ENCODE measurements at places on chromosomes 6 and 20.
A peak's percentile ranks its signal among the peaks of the same experiment; 100 is the strongest.

GRCh38 chr6:108697561-108698161, 136.9 kb downstream of the FOXO3 start:
- no peaks in the 10 kb centered on the region for H3K36me3 ChIP-seq
- H3K4me3 ChIP-seq, result no peak overlapping the region
- no peak for DNase-seq

DNA sequence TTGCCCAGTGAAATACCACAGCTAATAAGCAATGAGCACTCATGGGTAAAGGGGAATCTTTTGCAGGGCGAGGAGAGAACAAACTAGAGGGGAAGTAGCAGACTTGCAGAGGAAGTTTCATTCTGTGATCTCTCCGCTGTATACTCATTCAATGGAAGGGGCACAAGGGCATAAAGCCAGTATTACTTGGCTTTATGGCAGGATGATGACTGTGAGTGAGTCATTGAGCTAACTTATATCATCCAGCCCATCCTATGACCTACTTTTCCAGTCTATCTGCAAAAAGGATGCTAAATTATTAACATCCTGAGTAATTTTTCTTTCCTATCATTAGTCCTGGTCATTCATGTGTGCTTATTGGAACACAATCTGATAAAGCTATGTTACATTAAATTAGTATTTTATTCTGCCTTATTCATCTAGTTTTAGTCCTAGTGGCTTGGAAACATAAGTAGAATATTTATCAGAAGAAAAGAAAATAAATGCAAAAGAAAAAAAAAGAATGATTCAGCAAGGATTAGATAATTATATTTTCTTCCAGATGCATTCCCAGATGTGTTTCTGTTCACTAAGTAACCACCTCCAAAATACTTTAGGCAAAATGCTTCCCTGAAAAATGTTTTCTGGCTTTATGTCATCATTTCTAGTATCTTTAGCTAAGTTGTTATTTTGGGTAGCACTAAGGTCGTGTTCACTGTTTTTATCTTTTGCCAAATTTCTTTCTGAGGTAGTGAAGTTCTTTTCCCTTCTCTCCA, 471.7 kb downstream of the CDKAL1 start:
- H3K27ac ChIP-seq, result no peak overlapping the region
- H3K4me3 ChIP-seq, result no peak overlapping the region
- H3K4me1 ChIP-seq, result no peaks in the 10 kb centered on the region
- DNase-seq, result no peak

GRCh38 chr6:53771785-53772624, 22.8 kb upstream of the LRRC1 start:
- no peaks in the 10 kb centered on the region for H3K27me3 ChIP-seq
- no peak overlapping the region for H3K27ac ChIP-seq
- H3K4me3 ChIP-seq, result no peak overlapping the region
- no peak for DNase-seq
- no peaks in the 10 kb centered on the region for H3K36me3 ChIP-seq
- no peaks in the 10 kb centered on the region for H3K4me1 ChIP-seq

GRCh38 chr20:64083378-64083803, 807 bp downstream of the LKAAEAR1 start:
- peaks cover 32% of the 10 kb centered on the region for H3K4me1 ChIP-seq
- DNase-seq, result peak; percentile 76
- no peaks in the 10 kb centered on the region for H3K36me3 ChIP-seq
- no peak overlapping the region for H3K27ac ChIP-seq

GRCh38 chr6:40436685-40437604, 150.2 kb downstream of the LRFN2 start:
- no peak overlapping the region for H3K4me3 ChIP-seq
- H3K27me3 ChIP-seq, result no peaks in the 10 kb centered on the region
- H3K4me1 ChIP-seq, result no peaks in the 10 kb centered on the region
- H3K27ac ChIP-seq, result no peak overlapping the region

GRCh38 chr20:45111799-45112471, 3.0 kb downstream of the WFDC5 start:
- H3K27me3 ChIP-seq, result no peaks in the 10 kb centered on the region
- H3K4me3 ChIP-seq, result no peak overlapping the region
- no peak overlapping the region for H3K27ac ChIP-seq
- H3K36me3 ChIP-seq, result no peaks in the 10 kb centered on the region

DNA sequence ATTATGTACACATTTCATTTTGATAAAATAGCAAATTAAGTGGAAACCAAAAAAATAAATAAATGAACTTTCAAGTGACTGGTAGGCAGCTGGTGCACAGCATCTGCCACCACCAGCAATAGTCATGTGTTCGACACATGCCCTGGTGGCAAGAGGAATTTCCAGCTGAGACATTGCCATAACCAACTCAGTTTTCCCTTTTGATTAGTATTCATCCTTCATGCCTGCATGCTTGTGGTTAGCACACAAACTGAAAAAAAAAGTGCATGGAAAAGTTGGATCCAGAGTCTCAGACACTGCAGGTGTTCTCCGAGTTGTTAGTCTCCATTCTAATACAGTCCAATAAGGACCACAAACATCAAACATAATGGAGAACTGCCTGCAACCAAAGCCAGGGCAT, 156.0 kb upstream of the SOX4 start:
- H3K27ac ChIP-seq, result no peak overlapping the region
- DNase-seq, result no peak
- no peaks in the 10 kb centered on the region for H3K27me3 ChIP-seq
- no peak overlapping the region for H3K4me3 ChIP-seq

- H3K27ac ChIP-seq, result no peak overlapping the region
- no peaks in the 10 kb centered on the region for H3K27me3 ChIP-seq
- H3K4me3 ChIP-seq, result no peak overlapping the region
- DNase-seq, result no peak
These were observed 83.0 kb downstream of the WDR27 start for GRCh38 chr6:169618526-169619490.

DNA sequence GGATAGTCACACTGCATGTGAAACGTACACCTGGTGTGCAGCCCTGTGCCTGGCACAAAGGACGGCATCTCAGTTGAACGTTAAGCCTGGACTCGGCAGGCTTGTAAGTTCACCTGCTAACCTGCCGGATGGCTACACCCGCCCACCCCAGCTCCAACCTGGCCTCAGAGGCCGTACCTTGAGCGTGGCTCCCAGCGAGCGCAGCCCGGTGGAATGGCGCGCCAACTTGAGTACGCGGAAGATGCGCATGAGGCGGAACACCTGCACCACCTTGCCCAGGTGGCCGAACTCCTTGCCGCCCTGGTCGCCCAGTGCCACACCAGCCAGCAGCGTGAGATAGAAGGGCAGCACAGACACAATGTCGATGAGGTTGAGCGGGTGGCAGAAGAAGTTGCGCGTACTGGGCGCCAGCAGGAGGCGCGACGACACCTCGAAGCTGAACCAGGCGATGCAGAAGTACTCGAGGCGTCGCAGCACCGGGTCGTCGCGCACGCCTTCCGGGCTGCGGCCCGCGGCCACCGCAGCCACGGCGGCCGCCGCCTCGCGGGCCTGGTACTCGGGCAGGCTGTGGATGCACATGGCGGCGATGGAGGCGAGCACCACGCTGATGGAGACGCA, 3.3 kb downstream of the KCNS1 start:
- no peak for DNase-seq
- H3K4me1 ChIP-seq, result no peaks in the 10 kb centered on the region
- peaks cover 4% of the 10 kb centered on the region for H3K27me3 ChIP-seq
- no peaks in the 10 kb centered on the region for H3K36me3 ChIP-seq
- no peak overlapping the region for H3K27ac ChIP-seq

GRCh38 chr6:138400326-138400725, 3.7 kb upstream of the HEBP2 start:
- H3K4me3 ChIP-seq, result no peak overlapping the region
- peaks cover 6% of the 10 kb centered on the region for H3K27me3 ChIP-seq
- H3K27ac ChIP-seq, result no peak overlapping the region
- H3K4me1 ChIP-seq, result peaks cover 2% of the 10 kb centered on the region

- peaks cover 2% of the 10 kb centered on the region for H3K36me3 ChIP-seq
- DNase-seq, result no peak
- no peak overlapping the region for H3K4me3 ChIP-seq
- H3K27ac ChIP-seq, result no peak overlapping the region
- H3K27me3 ChIP-seq, result no peaks in the 10 kb centered on the region
These were observed 55.9 kb downstream of the BCAS4 start for GRCh38 chr20:50850721-50851286.

DNA sequence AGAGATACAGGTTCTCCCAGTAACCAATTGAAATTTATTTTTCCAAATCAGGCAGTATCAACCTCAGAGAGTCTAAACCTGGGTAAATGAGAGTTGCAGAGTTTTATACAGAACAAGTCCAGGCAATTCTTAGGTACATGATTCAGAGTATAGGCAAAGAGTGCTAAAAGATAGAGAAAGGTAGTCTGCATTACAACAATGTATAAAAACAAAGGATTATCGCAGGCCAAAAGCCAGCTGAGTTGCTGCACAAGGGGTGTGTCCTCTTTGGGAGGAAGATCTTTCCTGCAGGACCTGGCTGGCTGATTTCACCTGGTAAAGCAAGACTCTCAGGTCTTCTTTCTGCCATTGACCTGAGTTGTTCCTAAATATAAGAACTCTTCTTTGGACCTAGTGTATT, 48.9 kb upstream of the ECHDC1 start:
- no peaks in the 10 kb centered on the region for H3K27me3 ChIP-seq
- no peak overlapping the region for H3K27ac ChIP-seq
- no peaks in the 10 kb centered on the region for H3K4me1 ChIP-seq
- no peak overlapping the region for H3K4me3 ChIP-seq
- no peaks in the 10 kb centered on the region for H3K36me3 ChIP-seq
- no peak for DNase-seq

GRCh38 chr6:132525866-132526265, 12.2 kb upstream of the TAAR9 start:
- peak; percentile 59 for DNase-seq
- H3K4me1 ChIP-seq, result no peaks in the 10 kb centered on the region
- H3K4me3 ChIP-seq, result no peak overlapping the region
- H3K36me3 ChIP-seq, result no peaks in the 10 kb centered on the region
- H3K27me3 ChIP-seq, result no peaks in the 10 kb centered on the region

GRCh38 chr20:20466341-20466879, 98.5 kb downstream of the INSM1 start:
- H3K4me1 ChIP-seq, result peaks cover 51% of the 10 kb centered on the region
- no peak overlapping the region for H3K27ac ChIP-seq
- H3K36me3 ChIP-seq, result peaks cover 1% of the 10 kb centered on the region
- DNase-seq, result no peak
- H3K27me3 ChIP-seq, result no peaks in the 10 kb centered on the region
- H3K4me3 ChIP-seq, result no peak overlapping the region

GRCh38 chr20:54237116-54237943, 29.4 kb downstream of the PFDN4 start:
- no peak for DNase-seq
- H3K4me1 ChIP-seq, result no peaks in the 10 kb centered on the region
- H3K36me3 ChIP-seq, result no peaks in the 10 kb centered on the region
- H3K4me3 ChIP-seq, result no peak overlapping the region
- no peaks in the 10 kb centered on the region for H3K27me3 ChIP-seq
- H3K27ac ChIP-seq, result no peak overlapping the region

DNA sequence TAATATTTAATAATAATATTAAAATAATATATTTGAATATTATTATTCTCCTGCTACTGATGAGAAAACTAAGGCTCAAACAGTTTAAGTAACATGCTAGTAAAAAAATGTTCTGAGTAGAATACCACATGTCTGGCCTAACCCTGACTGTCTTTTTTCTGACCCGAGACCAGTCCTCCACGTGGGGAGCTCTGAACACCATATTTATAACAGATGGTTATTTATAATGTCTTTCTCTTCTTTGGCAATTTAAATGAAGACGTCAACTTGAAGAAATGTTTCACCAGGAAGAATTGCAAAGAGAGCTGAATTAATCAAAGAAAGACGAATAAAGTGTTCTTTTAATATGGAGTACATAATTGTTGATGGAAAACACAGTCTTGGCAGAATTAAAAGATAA, 82.0 kb downstream of the SLC22A3 start:
- H3K4me1 ChIP-seq, result no peaks in the 10 kb centered on the region
- H3K27me3 ChIP-seq, result no peaks in the 10 kb centered on the region
- no peak overlapping the region for H3K27ac ChIP-seq
- H3K4me3 ChIP-seq, result no peak overlapping the region
- no peak for DNase-seq
- H3K36me3 ChIP-seq, result no peaks in the 10 kb centered on the region

DNA sequence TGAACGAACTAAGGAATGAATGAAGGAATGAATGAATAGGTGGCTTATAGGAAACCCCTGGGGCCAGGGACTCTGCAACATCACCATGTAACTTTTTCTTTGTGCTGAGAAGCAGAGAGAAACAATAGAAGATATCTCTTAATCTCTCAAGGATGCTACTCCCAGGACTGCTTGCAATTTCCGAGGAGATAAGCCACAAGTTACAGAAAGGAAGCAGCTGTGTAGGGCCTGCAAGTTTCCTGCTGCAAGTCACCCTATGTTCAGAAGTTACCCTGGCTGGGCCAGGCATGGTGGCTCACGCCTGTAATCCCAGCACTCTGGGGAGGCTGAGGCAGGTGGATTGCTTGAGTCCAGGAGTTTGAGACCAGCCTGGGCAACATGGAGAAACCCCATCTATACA, 7.3 kb upstream of the MAVS start:
- no peaks in the 10 kb centered on the region for H3K4me1 ChIP-seq
- H3K36me3 ChIP-seq, result no peaks in the 10 kb centered on the region
- no peak overlapping the region for H3K4me3 ChIP-seq
- no peak overlapping the region for H3K27ac ChIP-seq
- H3K27me3 ChIP-seq, result no peaks in the 10 kb centered on the region
- no peak for DNase-seq

- H3K27ac ChIP-seq, result no peak overlapping the region
- no peaks in the 10 kb centered on the region for H3K36me3 ChIP-seq
- peaks cover 31% of the 10 kb centered on the region for H3K27me3 ChIP-seq
- H3K4me3 ChIP-seq, result no peak overlapping the region
These were observed 27.0 kb upstream of the MDGA1 start for GRCh38 chr6:37724530-37725220.

GRCh38 chr20:62659488-62660239, 17.4 kb downstream of the SLCO4A1 start:
- peaks cover 8% of the 10 kb centered on the region for H3K4me1 ChIP-seq
- no peak for DNase-seq
- no peaks in the 10 kb centered on the region for H3K27me3 ChIP-seq
- no peak overlapping the region for H3K27ac ChIP-seq

DNA sequence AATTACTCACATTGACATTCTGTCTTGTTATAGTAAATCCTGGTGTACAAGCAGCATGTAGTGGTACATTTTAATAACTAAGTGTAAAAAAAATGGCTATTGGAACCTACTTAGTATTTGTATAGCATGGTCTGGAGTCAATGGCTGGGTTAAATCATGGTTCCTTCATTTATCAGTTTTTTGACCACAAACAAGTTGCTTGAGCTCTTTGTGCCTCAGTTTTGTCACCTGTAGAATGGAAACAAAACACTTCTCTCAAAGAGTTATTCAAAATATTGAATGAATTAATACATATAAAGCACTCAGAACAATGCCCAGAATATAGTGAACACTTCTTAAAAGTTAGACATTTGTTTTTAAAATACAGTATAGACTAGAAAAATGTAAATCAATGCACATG, 93.2 kb upstream of the HS3ST5 start:
- no peaks in the 10 kb centered on the region for H3K4me1 ChIP-seq
- H3K4me3 ChIP-seq, result no peak overlapping the region
- DNase-seq, result no peak
- peaks cover 70% of the 10 kb centered on the region for H3K27me3 ChIP-seq
- no peak overlapping the region for H3K27ac ChIP-seq
- H3K36me3 ChIP-seq, result no peaks in the 10 kb centered on the region

- no peaks in the 10 kb centered on the region for H3K27me3 ChIP-seq
- H3K36me3 ChIP-seq, result no peaks in the 10 kb centered on the region
- no peaks in the 10 kb centered on the region for H3K4me1 ChIP-seq
- DNase-seq, result no peak
- H3K27ac ChIP-seq, result no peak overlapping the region
These were observed 198.3 kb downstream of the PLCB1 start for GRCh38 chr20:8330319-8330784.

- H3K36me3 ChIP-seq, result no peaks in the 10 kb centered on the region
- peak overlapping the region; percentile 94 for H3K27ac ChIP-seq
- H3K4me3 ChIP-seq, result no peak overlapping the region
- no peaks in the 10 kb centered on the region for H3K4me1 ChIP-seq
- no peaks in the 10 kb centered on the region for H3K27me3 ChIP-seq
These were observed 129.7 kb upstream of the UFL1 start for GRCh38 chr6:96391776-96392360.
